ENCODE measurements at places on chromosomes 3 and 15.

DNA sequence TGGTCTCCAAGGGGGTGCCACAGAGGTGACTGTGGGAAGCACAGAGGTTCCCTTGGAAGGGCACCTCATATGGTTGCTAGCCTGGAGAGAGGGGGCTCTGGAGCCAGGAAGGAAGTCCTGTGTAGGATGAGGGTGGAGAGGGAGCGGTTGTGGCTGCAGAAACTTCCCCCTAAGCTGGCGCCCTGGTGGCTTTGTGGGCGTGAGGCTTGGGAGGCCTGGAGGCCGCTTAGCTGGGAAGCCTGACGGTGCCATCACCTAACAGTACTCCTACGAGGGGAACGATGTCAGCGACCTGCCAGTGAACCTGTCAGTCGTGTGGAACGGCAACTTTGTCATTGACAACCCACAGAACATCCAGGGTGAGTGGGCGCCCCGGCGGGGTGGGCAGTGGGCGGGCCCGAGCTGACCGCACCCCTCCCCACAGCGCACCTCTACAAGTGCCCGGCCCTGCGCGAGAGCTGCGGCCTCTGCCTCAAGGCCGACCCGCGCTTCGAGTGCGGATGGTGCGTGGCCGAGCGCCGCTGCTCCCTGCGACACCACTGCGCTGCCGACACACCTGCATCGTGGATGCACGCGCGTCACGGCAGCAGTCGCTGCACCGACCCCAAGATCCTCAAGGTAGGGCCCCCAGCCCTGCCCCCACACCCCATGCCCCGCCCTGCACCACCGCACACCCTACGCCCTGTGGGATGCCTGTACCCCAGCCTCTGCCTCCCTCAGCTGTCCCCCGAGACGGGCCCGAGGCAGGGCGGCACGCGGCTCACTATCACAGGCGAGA, 31.0 kb downstream of the PLXNA1 start:
- no peak for DNase-seq

GRCh38 chr15:39579487-39580116, 1.3 kb upstream of the THBS1 start:
- peak; percentile 91 for DNase-seq

DNA sequence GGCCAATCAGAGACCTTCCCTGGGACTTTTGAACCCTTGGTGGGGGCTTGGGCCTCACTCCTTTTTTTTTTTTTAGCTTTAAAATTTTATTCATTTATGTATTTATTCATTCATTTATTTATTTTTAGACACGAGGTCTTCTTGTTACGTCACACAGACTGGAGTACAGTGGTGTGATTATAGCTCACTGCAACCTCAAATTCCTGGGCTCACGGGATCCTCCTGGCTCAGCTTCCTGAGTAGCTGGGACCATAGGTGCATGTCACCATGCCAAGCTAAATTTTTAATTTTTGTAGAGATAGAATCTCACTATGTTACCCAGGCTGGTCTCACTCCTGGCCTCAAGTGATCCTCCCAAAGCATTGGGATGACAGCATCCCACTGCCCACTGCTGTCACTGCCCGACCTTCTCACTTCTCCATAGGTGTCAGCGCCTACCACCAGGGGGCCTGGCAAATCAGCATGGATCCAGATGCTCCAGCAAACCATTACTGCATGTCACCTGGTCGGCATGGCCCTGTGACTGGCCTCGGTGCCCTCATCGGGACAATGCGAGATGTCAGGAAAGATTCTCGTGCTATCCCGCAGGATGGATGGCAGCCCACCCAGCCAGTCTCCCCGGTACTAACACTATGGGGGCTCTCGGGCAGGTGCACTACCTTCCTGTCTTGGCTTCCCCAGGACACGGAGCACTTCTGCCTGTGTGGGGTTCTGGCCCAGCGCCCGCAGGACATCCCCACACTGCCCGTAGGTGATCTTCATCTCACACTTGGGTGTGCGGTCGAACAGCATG, 3.0 kb downstream of the MYL3 start:
- DNase-seq, result no peak

GRCh38 chr3:61639991-61640390, 78.6 kb downstream of the PTPRG start:
- DNase-seq, result no peak

DNA sequence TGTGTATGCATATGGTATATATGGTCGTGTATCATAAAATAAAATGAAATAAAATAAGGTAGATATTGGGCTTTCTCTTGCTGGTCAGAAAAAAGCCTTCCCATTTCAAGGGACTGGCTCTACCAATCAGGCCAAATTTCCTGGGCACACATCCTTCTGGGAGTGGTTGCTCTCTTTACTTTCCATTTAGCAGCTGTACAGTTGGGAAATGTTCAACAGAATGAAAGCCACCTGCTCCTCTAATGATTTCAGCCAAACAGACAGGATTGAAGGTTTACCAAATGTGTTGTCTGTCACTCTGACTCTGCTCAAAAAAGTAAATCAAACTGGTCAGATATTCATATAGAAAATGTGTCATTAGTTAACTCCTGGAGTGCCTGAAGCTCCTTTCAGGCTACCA, 380.4 kb downstream of the ROBO2 start:
- DNase-seq, result no peak

GRCh38 chr3:59128685-59129084, 78.9 kb upstream of the CFAP20DC start:
- no peak for DNase-seq

DNA sequence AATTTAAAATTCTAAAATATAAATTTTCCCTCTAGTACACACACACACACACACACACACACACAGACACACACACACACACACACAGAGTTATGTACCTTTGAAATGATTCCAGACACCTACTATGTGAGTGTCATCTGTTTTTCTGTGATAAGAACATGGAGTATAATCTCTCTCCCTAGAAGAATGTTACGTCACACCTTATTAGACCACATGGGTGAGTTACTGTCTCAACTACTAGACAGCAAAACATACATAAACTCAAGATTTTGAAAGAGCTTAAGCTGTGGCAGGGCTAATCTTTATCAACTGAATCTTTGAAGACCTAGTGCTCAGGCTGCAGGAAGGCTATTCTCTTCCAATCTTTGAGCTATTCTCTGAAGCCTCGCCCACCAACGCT, 385.9 kb upstream of the BCHE start:
- DNase-seq, result no peak

GRCh38 chr3:36894914-36895313, 49.9 kb downstream of the TRANK1 start:
- no peak for DNase-seq

GRCh38 chr15:47300596-47300995, 416.7 kb upstream of the SEMA6D start:
- DNase-seq, result no peak

- DNase-seq, result no peak
Observed at GRCh38 chr15:52005748-52006701, 13.0 kb upstream of the MAPK6 start.

DNA sequence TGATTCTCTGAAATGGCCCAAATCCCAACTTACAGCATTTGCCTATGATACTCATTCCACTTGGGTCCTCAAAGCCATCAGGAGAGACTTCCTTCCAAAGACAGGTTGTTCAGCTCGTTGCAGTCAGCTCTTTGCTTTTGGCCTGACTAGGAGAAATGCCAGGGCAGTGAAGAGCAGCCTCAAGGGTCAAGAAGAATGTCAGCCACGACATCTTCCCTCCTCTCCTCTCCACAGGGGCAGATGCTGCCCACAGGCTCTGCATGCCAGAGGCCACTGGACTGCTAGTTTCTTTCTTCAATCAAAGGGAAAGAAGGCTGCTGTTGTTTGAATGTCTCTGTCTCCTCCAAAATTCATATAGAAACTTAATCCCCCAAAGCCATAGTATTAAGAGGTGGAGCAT, 201.7 kb upstream of the PFN2 start:
- no peak for DNase-seq

DNA sequence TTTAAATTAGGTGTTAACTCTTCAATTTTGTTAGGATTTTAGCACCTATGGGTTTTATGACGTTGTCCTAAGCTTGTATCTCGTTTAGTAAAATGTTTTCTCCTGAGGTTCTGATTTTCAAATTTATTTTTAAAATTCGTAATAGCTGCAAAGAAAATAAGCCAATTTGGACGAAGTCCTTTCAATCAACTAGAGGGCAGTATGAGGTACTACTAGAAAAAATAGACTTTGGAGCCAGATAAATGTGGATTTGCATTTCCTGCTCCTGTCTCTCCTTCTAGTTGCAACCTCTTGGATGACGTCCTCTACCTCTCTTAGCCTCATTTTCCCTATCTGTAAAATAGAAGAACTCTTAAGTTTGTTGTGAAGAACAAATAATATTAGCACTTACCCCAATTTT, 81.1 kb downstream of the SLTM start:
- no peak for DNase-seq

GRCh38 chr15:42593143-42593542, 17.7 kb downstream of the STARD9 start:
- no peak for DNase-seq

DNA sequence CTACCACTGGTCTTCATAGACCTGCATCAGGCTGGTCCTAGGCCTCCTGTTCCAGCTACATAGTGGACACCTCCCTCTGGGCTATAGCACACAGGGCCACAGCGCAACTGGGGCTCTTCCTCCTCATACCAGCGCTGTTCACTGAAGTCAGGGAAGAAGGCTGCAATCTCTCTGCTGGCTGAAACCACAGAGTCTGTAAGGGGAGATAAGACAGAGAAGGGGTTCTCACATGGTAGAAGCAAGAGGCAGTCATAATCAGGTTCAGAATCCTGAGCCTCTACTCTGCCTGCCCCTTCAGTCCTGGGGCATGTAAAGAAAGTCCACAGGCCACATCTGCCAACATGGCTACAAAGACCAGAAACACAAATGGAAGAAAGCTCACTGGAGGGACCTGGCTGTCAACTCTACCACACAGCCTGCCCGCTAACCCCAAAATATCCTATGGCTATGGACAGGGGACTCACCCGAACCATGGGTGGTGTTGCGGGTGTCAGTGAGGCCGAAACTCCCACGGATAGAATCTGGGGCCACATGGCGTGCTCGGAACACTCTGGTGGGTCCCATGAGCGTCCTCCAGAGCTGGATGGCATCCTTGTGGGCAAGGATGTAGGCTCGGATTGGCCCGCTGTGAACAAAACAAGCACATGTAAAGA, 38.7 kb downstream of the SPINK8 start:
- DNase-seq, result no peak

- DNase-seq, result no peak
Observed at GRCh38 chr3:33690341-33690740, 27.7 kb downstream of the CLASP2 start.

- DNase-seq, result no peak
Observed at GRCh38 chr3:142660383-142660782, 63.5 kb upstream of the TRPC1 start.

GRCh38 chr15:78909791-78910228, 35.0 kb downstream of the CTSH start:
- no peak for DNase-seq

GRCh38 chr3:43894176-43895049, 203.7 kb downstream of the ABHD5 start:
- DNase-seq, result no peak

DNA sequence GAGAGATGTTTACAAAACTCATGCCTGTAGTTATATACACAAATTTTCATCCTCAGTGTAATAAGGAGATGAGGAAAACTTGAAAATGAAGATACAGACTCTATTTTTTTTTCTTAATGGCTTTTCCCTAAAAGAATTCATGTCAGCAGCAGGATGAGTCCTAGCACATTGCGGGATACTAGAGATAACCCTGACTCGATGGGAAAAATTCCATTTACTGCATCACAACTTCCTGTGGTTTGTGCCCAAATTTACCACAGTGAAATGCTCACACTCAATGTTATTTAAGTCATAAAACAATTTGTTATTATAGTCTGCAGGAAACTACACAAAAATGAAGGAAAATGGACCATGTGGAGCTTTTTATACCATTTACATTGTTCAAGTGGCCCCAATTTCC, 581.9 kb upstream of the ZNF717 start:
- DNase-seq, result peak; percentile 70

- DNase-seq, result no peak
Observed at GRCh38 chr3:126414406-126414805, 19.7 kb downstream of the CFAP100 start.

- peak; percentile 22 for DNase-seq
Observed at GRCh38 chr3:197224034-197224444, 74.4 kb downstream of the DLG1 start.

- DNase-seq, result no peak
Observed at GRCh38 chr15:70503073-70503745, 260.1 kb downstream of the UACA start.
